ENCODE measurements at places on chromosomes 11 and 22. TPM values are rescaled to one million over a fixed set of nuclear protein-coding genes. Genes with fewer than 3 reads are reported as not detected.

- H3K4me3 ChIP-seq = no peak overlapping the region
- H3K27ac ChIP-seq = no peak overlapping the region
- H3K36me3 ChIP-seq = no peaks in the 10 kb centered on the region
Observed at GRCh38 chr11:116701297-116701801, 71.4 kb downstream of the BUD13 start.

NAALADL1 gene
- 10.2 TPM for total RNA-seq

DNA sequence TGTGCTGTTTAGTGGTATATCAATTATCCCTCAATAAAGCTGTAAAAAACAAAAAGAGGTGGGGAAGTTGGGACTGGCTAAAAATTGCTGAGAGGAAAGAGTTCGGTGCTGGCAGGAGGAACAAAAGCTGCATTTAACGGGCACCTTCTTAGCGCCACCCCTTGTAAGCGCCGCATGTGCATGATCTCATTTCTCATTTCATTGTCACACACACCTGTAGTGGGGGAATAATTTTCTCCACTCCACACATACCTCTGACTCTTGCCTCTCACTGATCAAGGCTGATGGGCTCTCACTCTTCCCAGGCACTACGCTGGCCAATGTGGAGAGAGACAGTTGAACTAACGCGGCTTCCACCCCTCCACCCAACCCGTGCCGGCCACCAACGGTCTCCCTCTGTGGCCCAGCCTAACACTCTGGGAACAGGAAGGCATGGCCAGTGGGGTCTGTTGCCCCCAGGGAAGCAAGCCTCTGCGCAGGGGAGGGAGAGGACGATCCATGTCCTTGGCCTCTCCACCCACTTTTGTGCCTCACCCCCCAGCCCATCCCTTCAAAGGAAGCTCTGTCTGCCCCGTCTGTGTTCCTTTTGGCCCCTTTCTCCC lies 186.7 kb upstream of the SYT13 start:
- H3K27ac ChIP-seq = no peak overlapping the region
- H3K36me3 ChIP-seq = no peaks in the 10 kb centered on the region
- peaks cover 17% of the 10 kb centered on the region for H3K27me3 ChIP-seq
- no peak for DNase-seq
- no peaks in the 10 kb centered on the region for H3K4me1 ChIP-seq
- H3K4me3 ChIP-seq = no peak overlapping the region

XKR3 gene
- not detected for total RNA-seq

DNA sequence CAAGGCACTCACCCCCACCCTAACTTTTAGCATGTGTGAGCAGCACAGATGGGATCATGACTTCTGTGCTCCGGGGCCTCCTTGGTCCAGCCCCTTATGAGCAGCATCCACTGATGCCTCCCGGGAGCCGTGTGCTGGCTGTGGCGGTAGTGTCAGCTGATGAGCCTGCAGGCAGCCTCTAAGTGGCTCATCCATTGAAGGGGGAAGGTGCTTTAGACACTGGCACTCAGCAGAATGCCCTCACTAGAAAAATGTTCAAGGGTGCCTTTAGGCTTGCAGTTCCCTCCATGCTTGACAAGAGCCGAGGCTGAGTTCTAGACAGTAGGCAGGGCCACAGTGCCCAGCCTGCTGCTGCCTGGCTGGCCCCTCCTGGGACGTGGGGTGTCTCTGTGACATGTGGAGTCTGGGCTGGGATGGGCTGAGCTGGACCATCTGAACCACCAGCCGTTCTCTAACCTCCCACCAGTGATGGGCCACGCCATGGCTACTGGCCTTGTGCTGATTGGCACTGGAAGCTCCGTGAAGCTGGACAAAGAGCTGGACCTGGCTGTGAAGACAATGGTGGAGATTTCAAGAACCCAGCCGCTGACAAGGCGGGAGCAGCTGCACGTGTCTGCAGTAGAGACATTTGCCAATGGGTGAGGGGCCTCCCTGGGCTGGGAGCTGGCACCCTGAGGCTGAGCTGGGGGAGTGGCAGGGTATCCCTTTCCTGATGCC lies 5.8 kb downstream of the TTC38 start:
- H3K36me3 ChIP-seq = peaks cover 28% of the 10 kb centered on the region
- no peaks in the 10 kb centered on the region for H3K27me3 ChIP-seq
- no peak for DNase-seq
- no peak overlapping the region for H3K27ac ChIP-seq
- no peak overlapping the region for H3K4me3 ChIP-seq

DNA sequence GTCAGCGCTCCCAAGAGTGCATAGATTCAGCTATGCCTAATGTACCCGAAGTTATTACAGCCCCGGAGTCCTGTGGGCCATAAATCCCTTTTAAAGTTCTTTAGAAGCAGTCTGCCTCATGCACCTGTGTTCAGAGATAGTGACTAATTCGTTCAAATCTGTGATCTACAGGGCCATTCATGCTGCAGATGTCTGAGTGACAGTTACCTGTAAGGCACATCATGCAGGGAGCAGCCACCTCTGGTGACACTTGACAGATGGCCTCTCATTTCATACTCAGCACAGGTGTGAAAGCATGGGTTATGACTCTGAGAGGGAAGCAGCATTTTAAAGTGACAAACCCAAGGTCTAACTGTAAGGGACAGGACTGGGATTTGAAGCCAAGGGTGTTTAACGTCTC lies 2.4 kb upstream of the E2F8 start:
- no peak overlapping the region for H3K4me3 ChIP-seq
- H3K4me1 ChIP-seq = peaks cover 20% of the 10 kb centered on the region
- no peak overlapping the region for H3K27ac ChIP-seq
- no peak for DNase-seq
- H3K27me3 ChIP-seq = peaks cover 43% of the 10 kb centered on the region

DNA sequence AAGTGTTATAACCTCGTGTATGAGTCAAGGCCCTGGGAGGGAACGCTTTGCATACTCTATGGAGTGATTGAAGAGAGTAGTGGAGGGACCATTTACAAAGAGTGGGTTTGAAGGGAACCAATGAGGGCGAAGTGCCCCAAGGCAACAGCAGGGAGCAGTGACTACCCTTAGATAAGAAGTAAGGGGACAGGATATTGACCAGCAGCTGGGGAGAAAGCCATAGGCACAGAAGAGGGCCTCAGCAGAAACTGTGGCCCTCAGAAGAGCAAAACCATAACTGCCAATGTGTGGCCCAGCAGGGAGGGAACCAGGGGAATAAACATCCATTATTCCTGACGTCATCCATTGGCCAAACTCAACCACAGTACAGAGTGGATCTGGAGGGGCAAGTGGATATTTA lies 24.7 kb downstream of the PARVA start:
- H3K27me3 ChIP-seq = peaks cover 5% of the 10 kb centered on the region
- no peak overlapping the region for H3K4me3 ChIP-seq
- H3K36me3 ChIP-seq = no peaks in the 10 kb centered on the region
- H3K4me1 ChIP-seq = no peaks in the 10 kb centered on the region

- H3K4me1 ChIP-seq = no peaks in the 10 kb centered on the region
- H3K36me3 ChIP-seq = no peaks in the 10 kb centered on the region
- no peak overlapping the region for H3K4me3 ChIP-seq
Observed at GRCh38 chr22:32331918-32332725, 25.5 kb upstream of the RFPL3 start.

MRGPRE gene
- not detected for total RNA-seq

DNA sequence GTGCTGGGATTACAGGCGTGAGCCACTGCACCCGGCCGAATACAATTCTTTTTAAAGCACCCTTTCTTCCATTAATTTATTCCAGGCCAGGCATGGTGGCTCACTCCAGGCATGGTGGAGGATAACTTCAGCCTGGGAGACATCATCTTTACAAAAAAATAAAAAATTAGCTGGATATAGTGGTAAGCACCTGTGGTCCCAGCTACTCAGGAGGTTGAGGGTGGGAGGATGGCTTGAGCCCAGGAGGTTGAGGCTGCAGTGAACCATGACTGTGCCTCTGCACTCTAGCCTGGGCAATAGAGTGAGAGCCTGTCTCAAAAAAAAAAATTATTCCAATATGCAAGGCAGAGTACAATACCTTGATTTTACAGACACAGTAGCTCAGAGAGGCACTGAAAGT lies 11.4 kb downstream of the TAGLN start:
- H3K4me3 ChIP-seq = no peak overlapping the region
- no peaks in the 10 kb centered on the region for H3K27me3 ChIP-seq
- DNase-seq = no peak

- no peaks in the 10 kb centered on the region for H3K4me1 ChIP-seq
- no peak for DNase-seq
- H3K27me3 ChIP-seq = no peaks in the 10 kb centered on the region
- no peak overlapping the region for H3K27ac ChIP-seq
Observed at GRCh38 chr11:127574478-127574877, 573.9 kb upstream of the KIRREL3 start.

GRCh38 chr11:34341931-34342533 lies 15.8 kb downstream of the ABTB2 start:
- peaks cover 5% of the 10 kb centered on the region for H3K4me1 ChIP-seq
- H3K27me3 ChIP-seq = peaks cover 3% of the 10 kb centered on the region
- no peak overlapping the region for H3K27ac ChIP-seq
- no peak overlapping the region for H3K4me3 ChIP-seq
- no peak for DNase-seq

- no peak overlapping the region for H3K27ac ChIP-seq
- H3K4me3 ChIP-seq = no peak overlapping the region
- H3K4me1 ChIP-seq = peaks cover 6% of the 10 kb centered on the region
- peaks cover 10% of the 10 kb centered on the region for H3K36me3 ChIP-seq
Observed at GRCh38 chr22:46849951-46850350, 87.5 kb downstream of the TBC1D22A start.

DNA sequence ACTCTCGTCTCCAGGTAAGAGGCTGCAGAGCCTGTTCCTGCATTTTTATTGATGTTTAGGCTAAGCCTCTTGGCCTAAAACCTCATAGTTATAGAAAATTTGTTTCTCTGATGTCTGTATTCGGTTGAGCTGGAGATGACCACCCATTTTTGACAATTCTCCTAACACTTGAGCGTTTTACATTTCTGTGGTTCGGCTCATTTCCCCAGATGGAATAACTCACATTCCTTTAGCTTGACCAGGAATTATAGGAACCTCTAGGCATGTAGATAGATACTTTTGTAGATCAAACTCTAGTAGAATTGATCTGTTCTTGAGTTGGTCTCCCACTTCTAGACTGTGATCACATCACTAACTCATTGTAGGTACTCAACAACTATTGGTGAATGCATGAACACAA lies 172.6 kb upstream of the CADM1 start:
- no peak for DNase-seq
- H3K27me3 ChIP-seq = no peaks in the 10 kb centered on the region
- no peak overlapping the region for H3K4me3 ChIP-seq
- H3K27ac ChIP-seq = no peak overlapping the region
- H3K4me1 ChIP-seq = no peaks in the 10 kb centered on the region

LDHAL6A gene
- 0.46 TPM for total RNA-seq

SLC22A8 gene
- total RNA-seq = not detected

NUDT22 gene
- total RNA-seq = 108 TPM

ANO5 gene
- total RNA-seq = 0.03 TPM

DNA sequence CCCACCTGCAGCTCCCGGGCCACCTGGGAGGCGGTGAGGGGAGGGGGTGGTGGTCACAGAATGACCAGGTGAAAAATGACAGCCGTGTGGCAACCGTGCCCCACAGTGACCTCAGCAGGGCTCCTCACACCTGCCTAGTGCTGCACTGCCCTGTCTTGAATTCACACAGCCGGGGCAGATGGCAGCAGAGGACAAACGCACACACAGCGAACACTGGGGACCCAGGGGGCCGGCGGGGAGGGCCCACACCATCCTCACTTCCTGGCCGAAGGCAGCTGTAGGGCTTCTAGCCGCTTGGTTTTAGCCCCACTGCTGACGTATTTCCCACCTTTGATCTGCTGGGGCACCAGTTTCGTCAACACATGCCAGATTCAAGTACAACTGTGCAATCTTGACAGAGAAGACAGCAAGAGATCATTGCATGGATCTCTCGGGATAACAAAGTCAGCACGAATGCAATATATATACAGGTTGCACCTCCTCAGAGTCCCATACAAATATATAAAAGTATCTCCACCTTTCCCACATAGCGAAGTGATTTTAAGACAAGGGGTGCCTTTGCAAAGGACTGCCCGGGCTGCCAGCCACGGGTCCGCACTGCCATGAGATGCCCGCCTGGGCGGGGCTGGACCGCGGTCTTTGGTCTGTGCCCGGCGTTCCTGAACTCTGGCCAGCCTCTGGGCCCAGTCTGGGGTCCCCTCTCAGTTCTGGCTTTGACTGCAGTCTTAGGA lies 26.9 kb downstream of the TRMU start:
- DNase-seq = no peak
- no peak overlapping the region for H3K4me3 ChIP-seq
- H3K27ac ChIP-seq = no peak overlapping the region

- peak overlapping the region; percentile 51 for H3K4me3 ChIP-seq
- peak overlapping the region; percentile 86 for H3K27ac ChIP-seq
- peak; percentile 75 for DNase-seq
- no peaks in the 10 kb centered on the region for H3K27me3 ChIP-seq
Observed at GRCh38 chr11:2305140-2305778, 3.4 kb downstream of the TSPAN32 start.

GRCh38 chr11:48172818-48173609 lies 43.6 kb upstream of the OR4B1 start:
- DNase-seq = peak; percentile 52
- H3K4me1 ChIP-seq = no peaks in the 10 kb centered on the region
- no peaks in the 10 kb centered on the region for H3K36me3 ChIP-seq
- H3K4me3 ChIP-seq = no peak overlapping the region
- H3K27me3 ChIP-seq = no peaks in the 10 kb centered on the region
- no peak overlapping the region for H3K27ac ChIP-seq

DNA sequence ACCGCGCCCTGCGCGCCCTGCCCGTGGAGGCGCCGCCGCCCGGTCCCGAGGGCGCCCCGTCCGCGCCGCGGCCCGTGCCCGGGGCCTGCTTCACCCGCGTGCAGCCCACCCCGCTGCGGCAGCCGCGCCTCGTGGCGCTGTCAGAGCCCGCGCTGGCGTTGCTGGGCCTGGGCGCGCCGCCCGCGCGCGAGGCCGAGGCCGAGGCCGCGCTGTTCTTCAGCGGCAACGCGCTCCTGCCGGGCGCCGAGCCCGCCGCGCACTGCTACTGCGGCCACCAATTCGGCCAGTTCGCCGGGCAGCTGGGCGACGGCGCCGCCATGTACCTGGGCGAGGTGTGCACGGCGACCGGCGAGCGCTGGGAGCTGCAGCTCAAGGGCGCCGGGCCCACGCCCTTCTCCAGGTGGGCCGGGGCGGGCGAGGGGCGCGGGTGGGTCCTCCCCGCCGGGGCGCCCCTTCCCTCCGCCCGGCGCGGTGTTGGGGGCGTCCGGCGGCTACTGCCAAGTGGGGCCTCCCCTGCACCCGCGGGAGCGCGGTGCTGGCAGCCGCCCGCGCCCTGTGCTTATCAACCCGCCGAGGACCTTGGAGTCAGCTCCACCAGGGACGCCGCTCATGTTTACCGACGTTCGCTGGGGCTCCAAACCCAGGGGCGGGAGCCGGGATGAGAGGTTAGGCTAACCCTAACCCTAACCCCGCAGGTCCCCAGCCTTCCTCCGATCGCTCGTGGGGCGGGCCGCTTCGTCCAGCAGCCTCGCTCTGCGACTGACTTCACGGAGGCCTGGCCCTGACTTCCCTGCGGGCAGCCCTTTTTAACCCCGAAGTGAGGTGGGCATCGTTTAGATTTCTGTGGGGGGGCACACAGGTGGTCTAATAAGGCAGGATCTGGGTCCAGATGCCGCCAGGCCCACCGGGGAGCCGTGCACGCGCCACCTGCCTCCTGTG lies 649 bp downstream of the SELENOO start:
- peak overlapping the region; percentile 68 for H3K4me3 ChIP-seq
- no peaks in the 10 kb centered on the region for H3K27me3 ChIP-seq
- H3K36me3 ChIP-seq = peaks cover 14% of the 10 kb centered on the region
- no peak for DNase-seq
- peaks cover 23% of the 10 kb centered on the region for H3K4me1 ChIP-seq

All from T-cell (primary cell).